Ovary (tissue), 10 donors: ENCODE measurements at places on chromosomes 4 and X. TPM values are rescaled to one million over a fixed set of nuclear protein-coding genes. Genes with fewer than 3 reads are reported as not detected.

DNA sequence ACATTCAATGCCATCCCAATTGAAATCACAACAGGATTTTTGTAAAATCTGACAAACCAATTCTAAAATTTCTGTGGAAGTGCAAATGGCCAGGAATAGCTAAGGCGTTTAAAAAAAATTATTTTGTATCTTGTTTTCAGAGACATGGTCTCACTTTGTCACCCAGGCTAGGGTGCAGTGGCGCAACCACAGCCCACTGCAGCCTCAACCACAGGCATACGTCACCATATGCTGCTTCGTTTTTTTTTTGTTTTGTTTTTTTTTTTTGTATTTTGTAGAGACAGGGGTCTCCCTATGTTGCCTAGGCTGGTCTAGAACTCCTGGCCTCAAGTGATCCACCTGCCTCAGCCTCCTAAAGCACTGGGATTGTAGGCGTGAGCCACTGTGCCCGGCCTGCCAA, 24.5 kb downstream of the ZNF41 start:
- no peak for DNase-seq

DNA sequence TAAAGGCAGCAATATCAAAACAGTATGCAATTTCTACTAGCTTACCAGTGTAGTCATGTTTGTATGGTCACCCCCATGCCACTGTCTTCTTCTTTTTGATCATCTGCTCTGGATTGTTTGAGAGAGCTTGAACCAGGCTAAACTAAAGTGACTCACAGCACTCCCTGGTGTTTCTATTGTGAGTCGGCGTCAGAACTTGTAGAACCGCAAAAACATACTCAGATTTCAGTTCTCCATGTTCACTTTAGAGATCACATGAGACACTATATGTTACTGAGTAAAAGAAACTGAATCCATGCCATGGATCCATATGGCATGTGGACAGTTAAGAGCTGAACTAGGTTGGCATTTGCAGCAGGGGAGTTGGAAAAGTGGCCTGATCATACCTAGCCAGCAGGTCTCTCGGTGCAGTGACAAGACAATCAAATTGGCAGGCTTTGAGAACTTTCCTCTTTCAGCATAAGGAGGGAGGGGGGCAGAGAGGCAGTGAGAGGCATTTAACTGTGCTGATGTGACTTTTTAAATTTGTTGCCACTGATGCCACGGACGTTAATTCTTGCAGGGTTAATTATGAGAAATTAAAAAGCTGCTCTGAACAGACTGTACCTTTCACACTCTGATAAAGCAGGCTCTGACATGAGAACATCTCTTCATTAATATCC, 88.4 kb downstream of the AFF2 start:
- DNase-seq = no peak

DNA sequence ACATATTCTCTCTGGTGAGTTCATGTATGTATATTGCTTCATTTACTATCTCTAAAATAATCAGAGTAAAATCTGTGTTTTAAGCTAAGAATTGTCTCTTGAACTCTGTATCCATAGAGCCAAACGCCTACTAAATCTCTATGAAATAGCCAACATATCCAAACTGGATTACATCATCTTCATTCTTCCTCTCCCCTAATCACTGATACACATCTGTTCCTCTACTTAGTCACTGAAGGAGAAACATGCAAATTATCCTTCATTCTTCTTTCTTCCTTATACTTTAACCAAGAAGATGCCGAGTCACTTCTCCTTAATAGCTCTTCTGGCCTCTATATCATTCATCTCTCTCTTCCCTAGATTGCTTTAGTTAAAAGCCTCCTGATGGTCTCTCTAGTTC, 630.4 kb upstream of the FTHL17 start:
- no peak for DNase-seq

GRCh38 chrX:130688360-130688759, 214.6 kb downstream of the ENOX2 start:
- no peak for DNase-seq

GRCh38 chr4:16598597-16599206, 299.7 kb downstream of the LDB2 start:
- no peak for DNase-seq

DNA sequence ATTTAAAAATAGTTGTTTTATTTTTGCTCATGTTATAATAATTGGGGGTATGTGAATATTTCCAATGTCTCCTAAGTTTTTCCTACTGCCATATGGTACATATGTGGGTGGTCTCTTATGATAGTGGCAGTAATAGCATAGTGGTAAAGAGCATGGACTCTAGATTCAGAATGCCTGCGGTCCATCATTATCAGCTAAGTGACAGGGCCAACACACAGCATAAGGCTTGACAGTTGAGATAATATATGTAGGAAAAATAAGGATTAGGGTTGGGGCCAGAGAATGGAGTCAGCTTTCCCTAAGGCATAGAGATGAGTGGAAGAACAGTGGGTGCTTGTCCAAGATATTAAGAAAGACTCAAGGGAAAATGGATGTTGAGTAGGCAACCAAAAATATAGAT, 2707.5 kb downstream of the PCDH7 start:
- no peak for DNase-seq

GRCh38 chrX:15242899-15243555, 26.9 kb downstream of the ASB9 start:
- DNase-seq = no peak

DNA sequence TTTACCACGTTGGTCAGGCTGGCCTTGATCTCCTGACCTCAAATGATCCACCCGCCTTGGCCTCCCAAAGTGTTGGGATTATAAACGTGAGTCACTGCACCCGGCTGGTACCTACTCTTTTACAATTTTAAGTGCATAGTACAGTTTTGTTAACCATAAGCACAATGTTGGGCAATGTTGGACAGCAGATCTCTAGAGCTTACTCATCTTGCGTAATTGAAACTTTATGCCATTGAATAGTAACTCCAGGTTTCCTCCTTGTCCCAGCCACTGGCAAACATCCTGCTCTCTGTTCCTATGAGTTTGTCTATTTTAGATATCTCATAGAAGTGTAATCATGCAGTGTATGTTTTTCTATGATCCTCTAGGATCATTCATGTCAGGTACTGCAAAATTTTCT, 9.3 kb upstream of the CPE start:
- DNase-seq = no peak

DNA sequence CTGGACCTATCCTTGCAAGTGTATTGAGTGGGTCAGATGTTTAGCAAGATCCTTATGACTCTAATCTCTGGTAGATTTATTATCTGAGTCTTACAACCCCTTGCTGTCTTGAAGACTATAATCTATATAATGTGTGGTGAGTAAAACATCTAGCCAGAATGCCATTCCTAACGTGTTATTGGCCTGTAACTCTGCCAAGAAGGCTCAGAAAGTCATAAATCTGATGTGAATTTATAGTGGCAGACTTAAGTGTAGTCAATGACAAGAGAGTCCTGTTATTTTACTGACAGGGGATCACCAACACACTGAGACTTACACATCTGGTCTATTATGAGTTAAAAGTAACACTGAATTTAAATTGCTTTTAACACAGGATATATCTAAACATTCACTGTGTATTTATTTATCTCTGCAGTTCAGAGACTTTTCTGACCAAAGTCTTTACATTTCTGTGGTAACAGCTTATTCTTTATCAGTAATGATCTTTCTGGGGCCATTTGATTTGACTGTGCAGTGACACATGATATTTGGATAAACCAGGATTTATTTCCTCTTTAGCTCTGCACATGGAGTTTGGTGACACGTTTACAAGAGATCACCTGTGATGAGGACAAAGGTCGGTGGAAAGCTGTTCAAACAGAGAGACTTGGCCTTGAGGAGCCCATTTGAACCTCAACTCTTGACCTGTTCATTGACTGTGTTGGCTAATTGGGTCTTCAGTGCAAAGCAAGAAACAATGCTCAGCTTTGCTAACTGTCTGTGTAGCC, 415.8 kb downstream of the STIM2 start:
- DNase-seq = no peak

- DNase-seq = peak; percentile 66
Observed at GRCh38 chrX:40013266-40014195, 84.2 kb downstream of the BCOR start.

DNA sequence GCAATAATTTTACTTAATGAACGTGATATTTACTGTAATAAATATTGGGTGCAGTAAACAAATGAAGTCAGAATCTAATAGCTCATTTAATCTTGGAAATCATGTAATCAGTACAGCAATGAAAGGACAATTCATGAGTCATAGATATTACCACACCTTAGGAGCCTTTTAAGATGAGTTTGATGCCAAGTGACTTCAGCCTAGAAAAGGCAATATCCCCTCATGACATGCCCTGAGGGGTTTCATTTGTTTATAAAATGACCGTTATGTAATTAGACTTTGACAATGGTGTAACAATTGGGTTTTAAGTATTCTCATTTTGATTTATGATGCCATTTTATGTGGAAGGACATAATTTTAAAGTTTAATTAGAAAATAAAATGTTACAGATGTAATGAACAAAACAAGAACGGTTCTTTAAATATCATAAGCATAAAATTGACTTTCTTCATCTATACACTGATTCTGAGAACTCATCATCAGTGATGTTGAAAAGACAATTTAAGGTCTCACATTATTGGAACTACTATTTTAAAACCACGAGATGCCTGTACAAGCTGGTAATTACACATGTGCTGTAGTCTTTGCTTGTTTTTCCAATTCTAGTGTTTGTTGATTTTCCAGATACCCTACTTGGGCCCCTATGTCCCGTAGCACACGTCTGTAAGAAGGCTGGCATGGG, 5.0 kb downstream of the FGF2 start:
- no peak for DNase-seq

- DNase-seq = no peak
Observed at GRCh38 chr4:58808817-58809216, 1698.6 kb upstream of the IGFBP7 start.

- DNase-seq = no peak
Observed at GRCh38 chr4:189374176-189374575, 566.5 kb upstream of the FRG1 start.

DNA sequence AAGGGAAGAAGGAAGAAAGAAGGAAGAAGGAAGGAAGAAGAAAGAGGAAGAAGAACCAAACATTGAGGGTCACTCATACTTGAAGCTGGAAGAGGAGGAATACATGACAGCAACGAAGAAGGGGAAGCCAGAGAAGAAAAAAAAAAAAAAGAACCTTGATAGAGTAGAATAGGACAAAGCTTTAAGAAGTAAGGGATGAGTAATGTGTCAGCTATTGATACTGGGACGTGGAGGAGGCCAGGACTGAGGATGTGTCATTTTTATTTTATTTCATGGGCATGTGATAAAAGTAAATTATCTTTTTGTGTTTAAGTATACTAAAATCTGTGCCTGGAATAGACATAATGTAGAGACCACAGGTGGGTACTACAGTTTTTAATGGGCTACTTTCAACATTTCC, 6.4 kb downstream of the EDA2R start:
- no peak for DNase-seq

- no peak for DNase-seq
Observed at GRCh38 chr4:33078145-33078544, 2358.0 kb downstream of the PCDH7 start.

DNA sequence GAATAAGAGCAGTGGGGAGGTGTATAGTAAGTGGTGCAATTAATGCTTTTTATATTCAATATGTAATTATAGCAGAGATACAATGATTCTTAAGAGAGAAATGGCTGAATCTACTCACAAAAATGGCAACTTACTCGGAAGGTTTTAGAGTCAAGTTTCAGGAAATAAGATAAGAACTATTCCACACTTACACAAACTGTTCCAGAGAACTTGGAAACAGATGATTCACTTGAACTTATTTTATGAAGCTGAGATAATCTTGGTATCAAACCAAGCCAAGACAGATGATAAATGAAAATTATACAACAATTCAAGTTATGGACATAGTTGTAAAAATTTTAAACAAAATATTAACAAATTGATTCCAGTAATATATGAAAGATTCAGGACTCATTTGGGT, 311.3 kb upstream of the HS3ST1 start:
- DNase-seq = no peak

DNA sequence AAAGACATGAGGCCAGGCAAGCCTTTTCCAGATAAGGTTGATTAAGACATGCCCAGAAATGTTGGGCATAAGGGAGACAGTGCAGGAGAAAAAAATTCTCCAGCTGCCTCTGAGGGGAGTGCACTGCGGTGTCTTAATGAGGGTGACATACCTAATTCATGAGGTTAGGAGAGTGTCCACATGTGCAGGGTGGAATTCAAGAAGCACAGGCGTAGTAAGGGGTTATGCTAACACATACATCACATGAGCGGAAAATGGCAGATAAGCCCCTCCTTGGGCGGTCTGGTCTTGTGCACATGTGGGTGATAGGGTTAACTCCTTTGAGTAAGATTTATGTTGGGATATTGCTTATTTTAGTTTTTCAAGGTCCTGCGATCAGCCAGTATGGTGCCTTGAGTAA, 122.4 kb downstream of the PHKA2 start:
- DNase-seq = no peak

DNA sequence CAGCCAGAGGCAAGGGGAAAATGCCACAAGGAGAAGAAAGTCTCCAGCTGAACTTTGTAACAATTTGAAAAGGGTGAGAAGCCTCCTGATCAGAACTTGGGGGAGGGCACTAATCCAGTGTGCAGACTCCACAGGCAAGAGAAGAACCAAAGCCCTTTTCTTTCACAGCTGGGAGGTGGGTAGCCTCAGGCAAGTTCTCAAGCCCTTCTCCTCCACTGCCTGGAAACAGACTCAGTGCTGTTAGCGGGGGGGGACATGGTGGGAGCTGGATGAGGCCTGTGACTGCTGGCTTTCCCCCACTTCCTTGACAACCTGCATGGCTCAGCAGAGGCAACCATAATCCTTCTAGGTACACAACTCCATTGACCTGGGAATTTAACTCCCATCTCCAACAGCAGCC, 92.5 kb downstream of the LHFPL1 start:
- no peak for DNase-seq

- no peak for DNase-seq
Observed at GRCh38 chr4:10656420-10656819, 28.1 kb downstream of the CLNK start.

SGCB gene
- polyA plus RNA-seq = 58.2 TPM

SPON2 gene
- 46.2 TPM for polyA plus RNA-seq

TCEAL3 gene
- polyA plus RNA-seq = 195 TPM

ARX gene
- 21.8 TPM for polyA plus RNA-seq

VCX3B gene
- polyA plus RNA-seq = not detected

HPF1 gene
- 28.7 TPM for polyA plus RNA-seq

DLG3 gene
- polyA plus RNA-seq = 40.5 TPM

HTT-AS gene
- not detected for polyA plus RNA-seq

AWAT1 gene
- not detected for polyA plus RNA-seq

KDR gene
- polyA plus RNA-seq = 36.4 TPM

CSAG3 gene
- not detected for polyA plus RNA-seq

SOWAHD gene
- 0.27 TPM for polyA plus RNA-seq
